ENCODE measurements at places on chromosomes 11 and 22.

- DNase-seq: no peak
Observed at GRCh38 chr11:32420937-32421901, 14.1 kb downstream of the WT1 start.

DNA sequence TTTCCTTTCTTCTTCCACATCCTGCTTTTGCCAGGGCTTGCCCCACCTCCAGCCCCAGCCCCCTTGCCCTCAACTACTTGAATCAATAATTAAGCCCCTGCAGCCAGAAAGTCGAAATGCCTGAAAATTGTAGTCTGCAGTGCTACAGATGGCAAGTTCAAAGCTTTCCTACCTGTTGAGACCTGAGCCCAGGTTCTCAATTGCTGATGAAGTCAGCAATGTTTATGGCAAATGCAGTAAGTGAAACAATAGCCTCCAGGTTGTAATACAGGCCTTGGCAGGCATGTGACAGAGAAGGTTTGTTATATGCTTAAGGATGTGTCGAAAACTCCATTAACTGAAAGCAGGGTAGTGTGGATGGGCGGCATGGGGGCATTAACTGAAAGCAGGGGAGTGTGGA lies 181.1 kb upstream of the SESN3 start:
- DNase-seq: no peak

GRCh38 chr11:85040166-85040565 lies 587.0 kb downstream of the DLG2 start:
- DNase-seq: no peak

DNA sequence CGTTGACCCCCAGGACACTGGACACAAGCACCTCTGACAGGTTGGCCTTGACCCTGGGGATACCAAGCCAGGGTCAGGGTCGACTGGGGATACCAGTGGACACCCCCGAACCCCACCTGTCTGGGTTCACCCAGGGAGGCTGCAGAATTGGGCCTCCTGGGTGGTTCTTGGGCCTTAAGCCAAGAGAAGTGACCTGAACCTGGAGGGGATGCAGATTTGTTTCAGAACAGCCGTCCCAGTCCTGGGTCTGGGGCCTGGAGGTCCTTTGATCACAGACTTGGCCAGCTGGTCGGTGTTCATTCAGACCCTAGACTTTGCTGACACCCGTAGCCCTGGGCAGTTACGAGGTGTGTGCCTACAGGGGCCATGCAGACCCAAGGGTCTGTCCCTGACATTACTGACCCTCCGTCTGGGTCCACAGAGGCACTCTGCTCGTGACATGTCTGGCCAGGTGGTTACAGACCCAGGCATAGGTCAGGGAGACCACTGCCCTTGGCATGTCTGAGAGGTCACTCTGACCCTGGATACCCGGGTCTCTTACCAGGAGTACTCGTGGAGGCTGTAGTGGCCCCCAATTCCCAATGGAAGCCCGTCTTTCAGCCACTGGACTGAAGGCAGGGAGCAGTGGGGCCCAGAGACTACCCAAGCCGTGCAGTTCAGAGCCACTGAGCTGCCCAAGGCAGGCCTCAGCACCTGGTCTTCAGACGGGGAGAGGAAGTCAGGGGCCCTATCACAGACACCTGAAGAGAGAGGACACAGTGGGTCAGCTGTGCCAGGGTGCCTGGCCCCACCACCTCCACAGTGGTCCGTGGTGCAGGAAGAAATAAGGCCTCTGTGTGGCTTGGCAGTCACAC lies 6.4 kb downstream of the SIGIRR start:
- no peak for DNase-seq

GRCh38 chr11:12508151-12508751 lies 130.9 kb downstream of the PARVA start:
- DNase-seq: no peak

- DNase-seq: no peak
Observed at GRCh38 chr11:81224396-81224795, 1509.3 kb downstream of the FAM181B start.

DNA sequence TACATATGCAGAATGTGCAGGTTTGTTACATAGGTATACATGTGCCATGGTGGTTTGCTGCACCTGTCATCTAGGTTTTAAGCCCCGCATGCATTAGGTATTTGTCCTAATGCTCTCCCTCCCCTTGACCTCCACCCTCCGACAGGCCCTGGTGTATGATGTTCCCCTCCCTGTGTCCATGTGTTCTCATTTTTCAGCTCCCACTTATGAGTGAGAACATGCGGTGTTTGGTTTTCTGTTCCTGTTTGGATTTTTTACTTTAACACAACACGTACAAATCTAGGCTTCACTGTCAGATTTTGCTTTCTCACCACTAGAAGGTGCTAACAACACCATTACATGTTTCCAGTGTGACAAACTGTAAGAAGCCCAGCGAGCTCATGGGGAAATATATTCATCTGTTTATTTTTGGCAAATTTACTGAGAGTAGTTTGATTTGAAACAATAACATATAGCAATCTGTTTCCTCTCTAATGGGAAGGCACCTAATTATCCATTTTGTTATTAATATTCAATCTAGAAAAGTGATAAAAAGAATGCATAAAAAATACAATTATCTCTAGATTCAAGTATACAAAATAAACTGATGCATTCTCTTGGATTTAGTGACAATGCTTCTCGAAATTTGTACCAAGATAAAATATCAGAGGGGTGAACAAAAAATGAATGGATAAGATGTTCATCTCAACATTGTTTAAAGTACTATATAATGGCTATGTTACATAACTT lies 23.2 kb upstream of the BIRC3 start:
- peak; percentile 33 for DNase-seq

- DNase-seq: no peak
Observed at GRCh38 chr11:99887481-99887880, 799.6 kb upstream of the ARHGAP42 start.

GRCh38 chr11:33237039-33237597 lies 20.1 kb upstream of the HIPK3 start:
- DNase-seq: no peak

DNA sequence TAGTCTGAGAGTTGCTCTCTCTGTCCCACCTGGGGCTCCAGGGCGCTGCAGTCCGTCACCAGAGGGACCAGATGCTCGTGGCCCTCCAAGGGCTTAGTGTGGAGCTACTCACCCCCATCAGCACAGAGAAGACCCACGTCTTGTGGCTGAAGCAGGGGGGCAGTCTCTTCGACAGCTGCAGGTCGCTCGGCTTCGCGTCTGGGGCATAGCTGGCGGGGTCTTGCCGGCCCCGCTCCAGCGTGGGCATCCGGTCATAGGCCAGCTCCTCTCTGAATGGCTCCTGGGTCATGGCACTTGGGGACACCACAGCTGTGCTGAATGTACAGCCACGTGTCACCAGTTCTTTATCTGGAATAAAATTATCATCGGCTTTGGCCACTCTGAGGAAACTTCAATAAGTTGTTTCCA lies 608 bp downstream of the MLC1 start:
- DNase-seq: no peak

DNA sequence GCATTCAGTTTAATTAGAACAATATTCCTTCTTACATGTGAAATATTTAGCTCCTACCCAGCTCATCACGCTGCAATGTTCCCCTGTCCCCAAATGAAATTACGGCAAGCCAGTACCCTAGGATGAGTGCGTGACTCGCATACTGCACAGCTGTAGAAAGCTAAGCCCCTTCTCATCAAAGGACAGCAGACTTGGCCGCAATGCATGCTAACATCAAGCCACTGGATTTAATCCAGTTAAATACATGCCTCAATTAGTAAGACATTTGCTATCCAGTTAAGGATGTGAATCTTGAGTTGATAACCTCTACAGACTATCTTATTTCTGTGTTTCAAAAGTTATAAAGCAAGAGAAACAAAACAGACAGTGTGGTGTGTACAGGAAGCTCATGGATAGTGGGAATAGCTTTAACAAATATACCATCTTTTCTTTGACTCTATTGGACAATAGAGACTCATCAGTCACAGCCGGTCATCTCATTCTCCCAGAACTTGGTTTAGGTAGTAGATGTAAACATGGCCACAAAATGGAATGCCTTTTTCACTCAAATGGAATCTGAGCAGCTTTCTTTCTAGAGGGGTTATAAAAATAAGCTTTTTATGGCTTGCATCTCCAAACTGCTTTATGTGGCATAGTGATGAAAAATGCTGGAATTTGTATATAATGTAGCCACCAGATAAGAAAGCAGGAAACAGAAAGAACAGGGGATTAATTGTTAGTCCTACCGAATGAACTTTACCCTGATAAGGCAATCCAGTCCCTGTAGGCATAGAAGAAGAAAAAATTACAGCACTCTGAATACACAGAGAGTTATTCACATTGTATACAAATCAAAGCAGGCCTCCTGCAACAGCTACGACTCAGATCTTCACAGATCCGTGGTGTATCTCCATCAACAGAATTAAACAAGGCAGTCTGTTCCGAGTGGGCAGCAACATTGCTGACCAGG lies 224.1 kb downstream of the CADM1 start:
- DNase-seq: no peak

DNA sequence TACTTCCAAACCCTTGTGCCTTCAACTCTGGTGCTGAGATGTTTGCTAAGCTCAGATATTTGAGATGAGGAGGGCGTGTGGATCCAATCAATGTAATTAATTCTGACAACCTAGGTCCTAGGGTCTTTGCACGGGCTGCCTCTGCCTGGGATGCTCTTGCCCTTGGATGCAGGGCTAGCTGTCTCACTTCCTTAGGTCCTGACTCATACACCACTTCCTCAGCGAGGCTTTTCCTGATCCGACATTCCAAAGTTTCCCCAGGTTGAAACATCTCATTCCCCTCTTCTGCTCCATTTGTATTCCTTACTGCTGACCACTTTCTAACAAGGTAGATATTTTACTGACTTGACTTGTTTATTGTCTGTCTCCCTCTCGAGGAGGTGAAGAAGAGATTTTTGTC lies 43.0 kb upstream of the NTM start:
- no peak for DNase-seq

DNA sequence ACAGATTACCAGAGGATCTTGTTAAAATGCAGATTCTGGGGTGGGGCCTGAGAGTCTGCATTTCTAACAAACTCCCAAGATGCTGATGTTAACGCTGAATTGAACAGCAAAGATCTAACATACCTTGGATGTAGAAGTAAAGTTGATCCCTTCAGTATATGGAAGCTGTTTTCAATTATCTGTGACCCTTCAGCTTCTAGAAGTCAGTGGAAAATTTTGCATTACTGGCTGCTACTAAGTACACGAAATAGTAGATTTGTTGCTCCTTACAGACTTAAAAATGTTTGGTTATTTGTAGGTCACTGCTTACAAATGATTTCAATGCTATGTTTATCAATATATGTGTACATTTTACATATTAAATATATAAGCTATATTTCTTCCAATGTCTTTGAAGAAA lies 107.4 kb downstream of the ARHGAP42 start:
- DNase-seq: no peak

GRCh38 chr11:64592656-64593055 lies 1.6 kb downstream of the SLC22A12 start:
- DNase-seq: no peak

- no peak for DNase-seq
Observed at GRCh38 chr22:46352691-46353386, 17.3 kb downstream of the TRMU start.

DNA sequence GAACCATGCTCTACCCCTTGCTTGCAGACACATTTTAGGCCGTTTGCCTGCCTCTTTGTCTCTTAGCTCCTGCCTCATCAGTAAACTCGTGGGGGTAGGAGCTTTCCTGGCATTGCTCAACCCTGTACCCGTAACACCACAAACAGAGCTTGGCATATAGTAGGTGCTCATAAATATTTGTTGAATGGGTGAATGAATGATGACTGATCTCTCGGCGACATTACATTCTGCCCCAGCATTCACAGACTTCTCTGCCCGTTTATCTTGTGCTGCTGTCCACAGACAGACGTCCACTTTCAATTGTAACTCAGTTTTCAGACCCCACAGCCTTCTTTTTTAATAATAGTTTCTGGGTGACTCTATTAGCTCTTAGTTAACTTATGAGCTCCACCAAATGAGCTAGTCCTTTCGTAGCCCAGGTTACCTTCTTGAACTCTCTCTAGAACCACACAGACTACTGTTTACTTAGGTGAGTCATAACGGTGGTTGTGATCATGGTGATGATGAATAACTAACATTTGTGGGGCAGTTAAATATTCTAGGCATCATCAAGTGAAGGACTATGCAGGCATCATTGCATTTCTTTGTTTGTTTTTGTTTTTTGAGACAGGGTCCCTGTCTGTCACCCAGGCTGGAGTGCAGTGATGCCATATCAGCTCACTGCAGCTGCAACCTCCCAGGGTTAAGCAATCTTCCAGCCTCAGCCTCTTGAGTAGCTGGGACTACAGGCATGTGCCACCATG lies 188.4 kb downstream of the ADAMTS15 start:
- DNase-seq: no peak

GRCh38 chr11:127392575-127392974 lies 392.0 kb upstream of the KIRREL3 start:
- DNase-seq: no peak

- no peak for DNase-seq
Observed at GRCh38 chr11:61375761-61376108, 13.6 kb downstream of the TMEM138 start.

DNA sequence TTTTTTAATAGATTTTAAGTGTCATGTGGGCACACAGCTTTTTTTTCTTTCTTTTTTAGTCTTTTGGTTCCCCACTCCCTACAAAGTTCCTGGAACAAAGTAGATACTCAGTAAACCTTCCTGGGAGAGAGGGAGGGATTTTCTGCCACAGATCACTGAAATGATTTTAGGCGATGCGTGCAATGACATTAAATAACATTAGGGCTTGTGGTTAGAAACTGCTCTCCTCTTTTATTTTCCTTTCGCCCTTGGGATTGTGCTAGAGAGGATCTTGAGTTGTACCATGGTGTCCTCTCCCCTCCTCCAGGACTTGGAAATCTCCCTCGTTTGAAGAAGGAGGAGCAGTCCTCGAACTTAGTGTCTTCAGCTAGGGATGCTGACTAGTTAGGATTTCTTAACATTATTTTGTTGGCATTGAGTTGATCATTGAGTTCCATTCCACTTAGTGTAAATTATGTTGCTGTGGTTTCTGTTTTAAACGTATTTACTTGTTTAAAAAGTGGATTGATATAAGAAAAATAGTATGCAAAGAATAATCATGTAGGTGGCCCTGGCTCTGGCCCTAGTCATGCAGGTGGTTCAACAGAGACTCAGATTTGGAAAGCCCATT lies 88.4 kb downstream of the TRAF6 start:
- no peak for DNase-seq

- no peak for DNase-seq
Observed at GRCh38 chr11:118144301-118145268, 8.0 kb downstream of the SCN4B start.

Measured in activated T-cell treated with anti-CD3 and anti-CD28 coated beads, Interleukin-2, amount 50 U/mL, for 1 hour (primary cell).